ENCODE measurements at places on chromosomes 1 and 21.
A peak's percentile ranks its signal among the peaks of the same experiment; 100 is the strongest.

GRCh38 chr1:177848577-177848976 is 121.3 kb downstream of the SEC16B start:
- no peak for DNase-seq

- no peak for DNase-seq
Observed at GRCh38 chr1:97123717-97124431, 402.3 kb downstream of the PTBP2 start.

DNA sequence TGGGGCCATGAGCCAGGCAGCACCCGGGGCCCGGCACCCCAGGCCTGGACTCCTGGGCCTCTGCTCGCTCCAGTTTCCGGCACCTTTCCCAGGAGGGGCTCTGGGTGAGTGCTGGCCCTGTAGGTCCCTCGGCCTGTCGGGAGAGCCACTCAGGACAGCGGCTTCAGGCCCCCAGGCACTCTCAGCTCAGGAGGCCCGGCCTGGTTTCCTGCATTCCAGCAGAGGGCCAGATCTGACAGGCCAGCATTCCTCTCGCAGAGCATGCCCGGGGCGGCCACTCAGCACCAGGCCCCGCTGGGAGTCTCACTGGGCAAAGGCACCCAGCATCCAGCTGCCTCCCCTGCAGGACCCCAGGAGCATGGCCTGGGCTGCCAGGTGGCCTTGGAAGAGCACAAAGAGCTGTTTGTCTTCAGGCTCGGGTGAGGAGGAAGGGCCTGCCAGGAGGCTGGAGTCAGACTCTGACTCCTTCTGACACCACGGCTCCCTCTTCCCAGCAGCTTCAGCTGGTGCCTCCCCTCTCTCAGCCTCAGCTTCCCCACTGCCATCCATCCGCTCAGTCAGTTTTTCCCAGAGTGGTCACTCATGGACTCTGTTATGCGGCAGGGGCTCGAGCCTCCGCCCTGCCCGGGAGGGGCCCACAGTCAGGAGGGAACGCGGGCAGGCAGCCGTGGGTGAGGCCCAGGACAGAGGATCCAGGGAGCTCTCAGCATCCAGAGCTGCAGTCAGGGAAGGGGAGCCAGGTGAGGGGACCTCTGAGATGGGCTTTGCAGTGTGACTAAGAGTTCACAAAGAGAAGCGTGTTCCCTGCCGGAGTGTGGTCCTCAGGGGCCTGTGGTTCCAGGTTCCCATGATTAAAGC is 51.7 kb downstream of the WNT9A start:
- no peak for DNase-seq

- no peak for DNase-seq
Observed at GRCh38 chr1:185008838-185009237, 34.5 kb upstream of the NIBAN1 start.

DNA sequence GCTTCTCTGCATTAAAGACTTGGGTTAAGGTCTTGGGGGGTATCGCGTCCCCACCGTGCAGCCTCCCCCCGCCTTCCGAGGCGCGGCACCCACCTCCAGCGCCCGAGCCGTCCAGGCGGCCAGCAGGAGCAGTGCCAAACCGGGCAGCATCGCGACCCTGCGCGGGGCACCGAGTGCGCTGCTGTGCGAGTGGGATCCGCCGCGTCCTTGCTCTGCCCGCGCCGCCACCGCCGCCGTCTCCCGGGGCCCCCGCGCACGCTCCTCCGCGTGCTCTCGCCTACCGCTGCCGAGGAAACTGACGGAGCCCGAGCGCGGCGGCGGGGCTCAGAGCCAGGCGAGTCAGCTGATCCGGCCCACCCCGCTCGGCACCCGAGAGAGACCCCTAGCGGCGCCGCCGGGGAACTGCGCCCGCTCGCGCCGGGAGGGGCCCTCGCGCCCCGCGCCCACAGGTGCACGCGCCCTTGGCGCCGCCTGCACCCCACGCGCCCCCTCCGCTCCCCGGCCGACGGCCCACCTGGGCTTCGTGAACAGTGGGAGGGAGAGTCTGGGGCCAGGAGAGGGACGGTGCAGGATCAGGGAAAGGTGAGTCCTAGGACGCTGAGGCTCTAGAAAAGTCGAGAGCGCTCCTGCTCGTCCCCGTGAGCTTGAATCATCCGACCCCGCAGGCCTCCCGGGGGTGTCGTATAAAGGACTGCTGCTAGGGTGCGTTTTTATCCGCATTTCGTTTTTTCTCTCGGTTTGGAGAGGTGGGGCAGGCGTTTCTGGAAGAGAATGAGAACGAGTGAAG is at the start of gene APP:
Gene APP, minus strand, starts transcription at position 300 of the 787 bp plus-strand sequence. Its CDS starts 150 bp downstream, at position 150.
- DNase-seq, result peak; percentile 48

- peak; percentile 29 for DNase-seq
Observed at GRCh38 chr1:212485913-212486618, 53.3 kb downstream of the NENF start.

DNA sequence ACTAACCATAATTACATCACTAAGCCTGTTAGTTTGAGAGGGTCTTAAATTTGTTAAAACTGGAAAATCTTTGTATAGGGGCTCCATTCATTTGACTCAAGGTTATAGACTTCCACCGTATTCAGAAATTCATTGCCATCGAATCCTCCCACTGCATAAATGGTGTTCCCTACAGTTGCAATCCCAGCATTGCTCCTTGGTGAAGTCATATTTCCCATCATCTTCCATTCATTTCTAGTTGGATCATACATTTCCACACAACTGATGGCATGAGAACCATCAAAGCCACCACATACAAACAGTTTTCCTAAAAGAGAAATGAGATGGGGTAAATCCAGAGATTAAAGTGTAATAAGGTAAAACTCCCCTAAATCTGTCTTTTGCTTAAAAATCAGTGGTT is 19.1 kb downstream of the IVNS1ABP start:
- DNase-seq, result no peak

GRCh38 chr1:41612953-41613352 is 128.5 kb upstream of the EDN2 start:
- DNase-seq, result no peak

DNA sequence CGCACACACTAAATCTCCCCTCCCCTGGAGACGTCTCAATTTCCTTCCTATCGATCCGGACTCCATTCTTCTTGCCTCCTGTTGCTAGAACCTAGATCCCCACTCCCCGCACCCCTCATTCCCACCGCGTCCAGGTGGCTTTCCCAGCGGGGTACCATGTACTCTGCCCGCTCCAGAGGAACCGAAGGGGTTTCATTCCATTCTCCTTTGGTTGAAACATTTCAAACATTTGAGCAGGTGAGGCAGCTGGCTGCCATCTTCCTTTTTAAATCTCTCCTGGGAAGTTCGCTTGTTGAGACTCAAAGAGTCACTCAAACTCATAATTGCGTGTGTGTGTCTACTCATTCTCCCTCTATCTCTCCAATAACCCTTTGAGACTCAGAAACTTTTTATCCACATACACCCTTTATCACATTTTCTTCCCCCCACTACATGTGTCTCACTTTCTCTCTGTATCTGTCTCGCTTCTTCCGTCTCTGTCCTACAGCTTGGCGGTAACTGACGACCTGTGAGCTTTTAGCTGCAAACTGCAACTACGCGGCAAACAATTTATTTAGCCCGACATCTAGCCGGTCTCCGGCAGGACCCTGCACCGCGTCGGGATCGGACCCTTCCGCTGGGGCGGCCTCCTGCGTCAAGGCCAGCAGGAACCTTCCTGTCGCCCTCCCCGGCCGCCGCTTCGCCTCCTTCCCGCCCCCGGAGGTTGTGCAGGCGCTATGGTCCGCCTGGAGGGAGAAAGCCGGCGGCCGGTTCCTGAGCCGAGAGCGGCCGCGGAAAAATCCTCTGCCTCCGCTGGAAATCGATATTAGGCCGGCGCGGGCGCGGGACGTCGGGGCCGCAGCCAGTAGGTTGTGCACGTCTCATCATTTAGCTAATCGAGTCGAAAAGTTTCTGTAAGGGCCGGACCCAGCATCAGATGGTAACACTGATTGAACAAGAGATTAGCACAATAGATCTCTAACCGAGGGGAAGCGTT is 3.0 kb upstream of the FOXD3 start:
- no peak for DNase-seq

DNA sequence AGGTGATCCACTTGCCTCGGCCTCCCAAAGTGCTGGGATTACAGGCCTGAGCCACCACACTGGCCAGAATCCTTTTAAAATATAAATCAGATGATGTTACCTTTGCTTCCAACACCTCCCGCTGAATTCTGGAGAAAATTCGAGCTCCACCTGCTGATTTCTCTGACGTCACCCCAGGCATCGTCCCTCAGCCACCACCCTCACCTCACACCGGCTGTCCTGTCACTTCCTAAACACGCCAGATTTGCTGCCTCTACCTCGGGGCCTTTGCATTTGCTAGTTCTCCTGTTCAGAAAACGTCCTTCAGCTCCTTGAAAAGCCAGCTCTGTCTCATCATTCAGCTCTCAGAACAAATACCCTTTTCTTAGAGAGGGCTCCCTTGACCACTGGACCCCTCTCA is 57.9 kb downstream of the FBXO2 start:
- DNase-seq, result no peak

GRCh38 chr1:97721221-97721620 is 199.6 kb downstream of the DPYD start:
- DNase-seq, result no peak

- DNase-seq, result no peak
Observed at GRCh38 chr1:11938722-11939526, 4.4 kb downstream of the PLOD1 start.

- DNase-seq, result no peak
Observed at GRCh38 chr1:206579747-206580437, 32.4 kb downstream of the EIF2D start.

GRCh38 chr1:152884085-152884484 is 6.0 kb downstream of the SMCP start:
- DNase-seq, result no peak

GRCh38 chr1:112808861-112809684 is 93.9 kb upstream of the PPM1J start:
- peak; percentile 20 for DNase-seq

DNA sequence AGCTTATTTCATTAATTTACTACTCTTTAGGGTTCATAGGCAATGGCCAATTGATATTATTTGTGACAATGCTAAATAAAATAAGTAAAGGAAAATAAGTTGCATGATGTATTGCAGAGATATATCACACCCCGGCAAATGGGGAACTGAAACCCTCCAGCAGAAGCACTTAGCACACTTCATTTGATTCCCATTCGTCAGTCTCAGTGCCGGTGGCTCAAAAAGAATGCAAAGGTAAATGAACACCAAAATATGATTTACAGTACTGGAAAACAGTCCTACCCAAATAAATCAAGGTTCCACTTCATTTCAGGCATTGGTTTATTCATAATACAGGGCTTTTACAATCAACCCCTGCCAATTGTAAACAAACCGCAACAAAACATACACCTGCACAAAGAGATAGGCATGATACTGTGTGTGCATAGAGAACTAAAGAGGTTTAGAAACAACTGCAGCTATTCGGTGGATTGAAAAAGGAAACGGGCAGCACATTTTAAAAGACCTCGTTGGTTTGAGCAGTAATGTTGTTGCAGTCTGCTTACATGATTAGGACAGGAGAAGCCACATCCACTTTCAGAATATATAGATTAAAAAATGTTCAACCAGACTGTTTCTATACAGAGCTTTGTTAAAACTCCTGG is 1019.2 kb downstream of the TTLL7 start:
- DNase-seq, result no peak

- no peak for DNase-seq
Observed at GRCh38 chr21:45050345-45050796, 24.0 kb upstream of the ADARB1 start.

DNA sequence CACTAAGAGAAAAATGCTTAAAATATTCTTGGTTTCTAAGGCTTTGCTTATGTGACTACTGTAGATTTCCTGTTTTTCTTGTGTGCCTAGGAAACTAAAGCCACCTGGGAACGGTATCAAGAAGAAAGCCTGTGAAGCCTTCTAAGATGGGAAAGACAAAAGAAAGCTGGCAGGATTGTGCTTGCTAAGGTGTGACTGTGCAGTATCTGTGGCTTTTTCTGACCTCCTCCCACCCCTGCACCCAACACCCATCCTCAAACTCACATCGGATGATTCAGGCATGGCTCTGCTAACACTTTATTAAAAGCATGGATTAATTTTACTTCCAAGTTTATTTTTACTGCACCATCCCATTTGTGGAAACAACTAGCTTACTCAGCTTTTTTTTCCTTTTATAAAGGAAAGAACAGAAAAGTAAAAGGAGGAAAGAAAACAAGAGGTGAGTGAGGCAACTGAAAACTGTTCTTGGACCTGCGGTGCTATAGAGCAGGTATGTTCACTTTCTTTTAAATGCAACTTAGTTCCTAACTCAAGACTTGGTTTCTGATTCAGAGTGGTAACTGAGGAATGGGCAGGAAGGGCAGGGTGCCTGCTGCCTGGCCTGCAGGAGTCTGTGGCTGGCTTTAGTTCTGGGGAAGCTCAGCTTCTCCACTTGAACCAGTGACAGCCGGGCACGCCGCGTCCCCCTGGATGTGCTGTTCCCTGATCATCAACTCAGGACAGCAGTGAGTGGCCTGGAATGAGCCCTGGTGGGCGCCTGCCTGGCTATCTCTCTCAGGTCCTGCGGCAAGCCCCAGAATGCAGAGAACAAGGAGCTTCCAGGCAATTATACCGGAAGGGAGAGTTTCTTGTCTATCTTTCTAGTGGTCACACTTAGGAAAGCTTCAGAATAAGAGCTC is at the start of gene GBP6:
Gene GBP6, plus strand, starts transcription at position 422 of the 899 bp plus-strand sequence. CDS start 4,493 bp downstream, outside the sequence.
- no peak for DNase-seq

DNA sequence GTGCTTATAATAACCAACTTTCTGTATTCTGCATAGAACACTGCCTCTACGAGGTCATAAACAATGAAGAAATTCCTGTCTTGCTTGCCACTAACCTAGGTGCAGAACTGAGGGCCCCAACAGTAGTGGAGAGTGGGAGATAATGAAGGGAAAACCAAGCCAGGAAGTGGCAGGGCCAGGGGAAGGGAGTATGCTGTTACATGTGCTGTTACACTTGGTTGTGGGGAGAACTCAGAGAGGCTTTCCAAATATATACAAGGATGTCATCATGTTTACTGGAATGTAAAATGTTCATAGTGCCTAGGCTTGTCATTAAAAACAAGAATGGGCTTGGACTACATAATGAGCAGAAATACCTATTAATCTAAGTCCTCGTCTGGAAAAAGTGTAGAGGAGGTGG is 31.1 kb downstream of the NHLH2 start:
- DNase-seq, result no peak

GRCh38 chr1:184665360-184665759 is 89.3 kb downstream of the EDEM3 start:
- DNase-seq, result no peak

DNA sequence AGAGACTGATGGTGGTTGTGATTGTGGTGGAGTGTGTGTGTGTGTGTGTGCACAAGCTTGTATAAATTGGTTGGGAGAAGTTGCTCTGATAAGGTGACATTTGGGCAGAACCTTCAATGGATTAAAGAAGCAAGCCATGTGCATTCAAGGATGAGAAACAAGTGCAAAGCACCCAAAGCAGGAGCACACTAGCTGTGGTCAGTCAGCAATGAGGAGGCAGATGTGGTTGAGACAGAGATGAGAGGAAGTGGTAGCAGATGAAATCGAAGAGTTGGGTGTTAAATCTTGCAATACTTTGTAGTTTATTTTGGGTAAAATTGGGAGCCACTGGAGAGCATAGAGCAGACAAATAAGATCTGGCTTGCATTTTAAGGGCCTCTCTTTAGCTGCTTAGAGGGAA is 4.4 kb upstream of the PGBD5 start:
- no peak for DNase-seq

Measured in fibroblast of skin of left quadriceps (primary cell).